ENCODE measurements at places on chromosomes 3 and 15.

GRCh38 chr15:64048781-64049460 is 2.6 kb upstream of the DAPK2 start:
- DNase-seq = no peak

GRCh38 chr3:128550471-128551126 is 57.6 kb upstream of the GATA2 start:
- no peak for DNase-seq

DNA sequence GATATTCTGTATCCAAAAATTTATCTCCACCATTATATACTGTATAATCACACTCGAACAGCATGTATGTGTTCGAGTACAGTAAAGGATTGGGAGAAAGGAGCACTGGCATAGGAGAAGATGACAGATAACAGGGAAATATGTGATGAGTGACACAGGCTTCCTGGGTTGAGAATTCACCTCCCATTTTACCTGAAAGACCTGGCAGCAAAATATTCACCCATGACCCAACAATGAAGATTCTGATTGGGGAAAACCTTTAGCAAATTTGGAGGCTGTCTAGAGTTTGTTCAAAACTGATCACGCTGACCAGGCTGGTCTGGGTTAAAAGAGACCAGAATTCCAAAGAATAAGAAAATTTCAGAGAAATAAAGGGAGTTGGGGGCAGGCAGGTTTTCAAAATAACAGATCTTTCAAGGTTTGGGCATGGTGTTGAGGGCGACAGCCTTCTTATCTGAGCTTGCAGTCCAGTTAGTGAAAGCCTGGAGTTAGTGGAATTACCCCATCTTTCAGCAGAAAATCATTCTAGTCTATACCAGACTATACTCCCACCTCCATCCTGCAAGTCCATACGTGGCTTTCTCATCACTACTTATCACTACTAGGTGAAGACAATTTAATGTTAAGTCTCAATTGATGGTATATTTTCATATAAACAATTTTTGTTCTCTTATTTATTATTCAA is 42.8 kb upstream of the RSL24D1 start:
- DNase-seq = no peak

DNA sequence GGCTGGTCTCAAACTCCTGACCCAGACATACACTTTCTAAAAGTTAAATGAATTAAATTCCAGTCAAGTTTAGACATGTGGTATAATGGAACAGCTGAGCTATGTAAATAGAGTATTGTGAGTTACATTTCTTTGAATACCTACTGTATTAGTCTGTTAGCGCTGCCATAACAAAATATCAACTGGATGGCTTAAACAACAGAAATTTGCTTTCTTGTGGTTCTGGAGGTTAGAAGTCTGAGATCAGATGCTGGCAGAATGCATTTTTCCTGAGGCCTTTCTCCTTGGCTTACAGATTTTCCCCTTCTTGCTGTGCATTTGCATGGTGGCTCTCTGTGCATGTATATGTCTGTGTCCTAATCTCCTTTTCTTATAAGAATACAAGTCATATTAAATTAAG is 101.5 kb upstream of the TGFBR2 start:
- DNase-seq = no peak

GRCh38 chr3:70090322-70090913 is 90.9 kb downstream of the SAMMSON start:
- no peak for DNase-seq

DNA sequence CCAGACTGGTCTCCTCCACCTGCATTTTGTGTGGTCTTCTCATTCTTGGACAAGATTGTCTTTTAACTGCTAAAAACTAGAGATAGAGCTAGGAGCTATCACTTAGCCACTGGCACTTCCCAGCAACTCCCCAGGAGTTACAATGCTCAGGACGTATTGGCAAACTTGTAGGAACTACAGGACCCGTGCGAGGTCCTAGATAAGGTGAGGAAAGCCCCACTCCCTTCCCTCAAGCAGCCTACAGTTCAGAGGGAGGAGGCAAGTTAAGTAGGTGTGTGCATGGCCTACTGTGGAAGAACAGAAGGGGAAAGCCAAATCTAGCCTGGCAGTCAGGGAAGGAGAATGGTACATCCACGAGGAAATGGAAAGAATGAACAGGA is 504.7 kb upstream of the PROK2 start:
- DNase-seq = no peak

GRCh38 chr15:78915341-78916087 is 29.3 kb downstream of the CTSH start:
- no peak for DNase-seq

- no peak for DNase-seq
Observed at GRCh38 chr15:35379972-35380371, 166.0 kb downstream of the DPH6 start.

DNA sequence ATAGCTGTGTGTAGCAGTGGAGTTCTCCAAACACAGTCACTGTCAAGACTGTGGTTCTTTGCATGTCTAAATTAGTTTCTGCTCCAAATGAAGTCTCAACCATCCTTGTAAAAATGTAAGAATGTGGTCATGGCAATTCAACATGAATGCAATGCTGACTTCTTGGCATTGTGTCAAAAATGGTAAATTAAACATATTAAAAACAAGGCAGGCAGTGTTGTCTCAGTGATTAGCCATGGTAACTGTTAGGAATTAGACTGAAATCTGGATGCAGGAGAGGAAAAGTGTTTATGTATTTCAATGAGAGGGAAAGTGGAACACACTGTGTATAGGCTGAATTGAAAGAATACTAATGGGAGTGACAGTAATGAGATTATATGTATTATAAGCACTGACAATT is 597.2 kb downstream of the EDEM1 start:
- DNase-seq = no peak

GRCh38 chr3:160486459-160486869 is 36.9 kb upstream of the TRIM59 start:
- DNase-seq = no peak

DNA sequence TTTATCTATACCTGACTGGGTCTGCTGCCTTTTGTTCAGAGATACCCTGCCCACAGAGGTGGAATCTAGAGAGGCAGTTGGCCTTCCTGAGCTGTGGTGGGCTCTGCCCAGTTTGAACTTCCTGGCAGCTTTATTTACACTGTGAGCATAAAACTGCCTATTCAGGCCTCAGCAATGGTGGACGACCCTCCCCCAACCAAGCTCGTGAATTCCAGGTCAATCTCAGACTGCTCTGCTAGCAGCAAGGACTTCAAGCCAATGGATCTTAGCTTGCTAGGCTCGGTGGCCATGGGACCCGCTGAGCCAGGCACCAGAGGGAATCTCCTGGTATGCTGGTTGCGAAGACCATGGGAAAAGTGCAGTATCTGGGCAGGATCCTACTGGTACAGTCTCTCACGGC is 270.2 kb downstream of the CADM2 start:
- DNase-seq = no peak

- no peak for DNase-seq
Observed at GRCh38 chr3:20246662-20247061, 60.7 kb upstream of the SGO1 start.

- no peak for DNase-seq
Observed at GRCh38 chr3:62785384-62785783, 89.8 kb downstream of the CADPS start.

DNA sequence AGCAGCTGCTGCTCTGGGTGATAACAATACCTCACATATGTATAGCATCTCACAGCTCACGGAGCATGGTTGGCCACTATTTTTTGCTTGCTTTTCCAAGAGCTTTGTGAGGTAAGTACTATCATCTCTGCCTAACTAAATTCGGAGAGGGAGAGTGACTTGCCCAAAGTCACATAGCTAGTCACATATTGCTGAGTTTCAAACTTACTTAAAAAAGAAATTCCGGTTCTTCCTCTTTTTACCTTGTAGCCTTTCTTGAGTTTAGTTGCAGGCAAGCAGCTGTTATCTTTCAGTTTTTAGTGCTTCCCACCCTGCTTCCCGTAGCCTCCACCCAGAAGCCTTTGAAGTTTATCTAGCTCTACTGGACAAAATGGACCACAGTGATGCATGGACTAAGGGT is 309.2 kb downstream of the PDCD6IP start:
- DNase-seq = no peak

DNA sequence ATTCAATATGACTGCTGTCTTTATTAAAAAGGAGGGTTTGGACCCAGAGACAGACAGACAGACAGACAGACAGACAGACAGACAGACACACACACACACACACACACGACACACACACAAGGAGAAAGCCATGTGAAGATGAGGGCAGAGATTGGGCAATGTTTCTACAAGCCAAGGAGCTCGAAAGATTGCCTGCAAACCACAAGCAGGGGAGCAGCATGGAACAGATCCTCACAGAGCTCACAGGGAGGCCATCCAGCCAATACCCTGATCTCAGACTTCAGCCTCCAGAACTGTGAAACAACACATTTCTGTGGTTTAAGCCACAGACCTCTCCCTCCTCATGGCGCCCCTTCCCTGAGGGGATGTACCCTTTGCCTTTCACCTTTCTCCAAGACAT is 35.8 kb upstream of the ABHD2 start:
- DNase-seq = no peak
